ENCODE measurements at places on chromosomes 16 and 17.
A peak's percentile ranks its signal among the peaks of the same experiment; 100 is the strongest.

DNA sequence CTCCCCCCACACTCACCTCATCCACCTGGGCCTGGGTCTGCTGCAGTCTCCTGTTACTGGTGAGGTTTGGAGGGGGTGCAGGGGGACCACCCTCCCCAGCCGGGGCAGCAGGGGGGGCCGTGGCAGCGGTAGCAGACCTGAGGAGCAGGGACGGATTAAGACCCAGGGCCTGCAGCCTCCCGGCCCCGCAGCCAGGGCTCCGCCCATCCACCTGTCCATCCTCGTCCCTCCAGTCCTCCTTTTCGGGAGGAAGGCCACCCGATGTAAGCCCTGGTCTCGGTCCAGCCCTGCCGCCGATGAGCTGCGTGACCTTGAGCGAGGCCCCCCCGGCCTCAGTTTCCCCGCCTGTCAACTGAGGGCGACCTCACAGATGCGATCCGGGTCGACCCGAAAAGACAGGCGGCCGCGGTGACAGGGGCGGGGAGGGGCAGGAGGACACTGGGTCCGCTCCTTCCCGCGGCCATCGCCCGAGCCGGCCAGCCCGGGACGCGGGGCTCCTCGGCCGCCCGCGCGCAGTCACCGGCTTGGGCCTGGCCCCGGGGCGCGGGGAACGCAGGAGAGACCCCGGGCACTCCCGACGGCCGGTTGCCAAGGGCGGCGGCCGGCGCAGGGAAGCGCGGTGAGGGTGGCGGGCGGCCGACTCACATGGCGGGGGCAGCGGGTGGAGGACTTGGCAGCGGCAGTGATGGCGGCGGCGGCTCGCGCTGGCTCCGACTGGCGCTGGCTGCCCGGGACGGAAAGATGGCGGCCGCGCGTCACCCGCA lies at the start of gene VAMP2:
Gene VAMP2 (minus strand): TSS at position 716 of the 764 bp plus-strand sequence. CDS start 69 bp downstream, at position 647.
- peak; percentile 67 for DNase-seq

DNA sequence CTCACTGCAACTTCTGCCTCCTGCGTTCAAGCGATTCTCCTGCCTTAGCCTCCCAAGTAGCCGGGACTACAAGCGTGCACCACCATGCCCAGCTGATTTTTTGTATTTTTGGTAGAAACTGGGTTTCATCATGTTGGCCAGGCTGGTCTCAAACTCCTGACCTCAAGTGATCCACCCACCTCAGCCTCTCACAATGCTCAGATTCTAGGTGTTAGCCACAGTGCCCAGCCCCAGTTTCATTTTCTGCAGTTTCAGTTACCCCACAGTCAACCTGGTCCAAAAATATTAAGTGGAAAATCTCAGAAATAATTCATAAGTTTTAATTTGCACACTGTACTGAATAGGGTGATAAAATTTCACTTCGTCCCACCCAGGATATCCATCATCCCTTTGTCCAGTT lies 28.7 kb downstream of the KNOP1 start:
- DNase-seq, result no peak

GRCh38 chr17:5194346-5194745 lies 2.7 kb upstream of the ZNF594 start:
- DNase-seq, result no peak

- DNase-seq, result no peak
These were observed 36.2 kb downstream of the YPEL2 start for GRCh38 chr17:59367657-59368045.

DNA sequence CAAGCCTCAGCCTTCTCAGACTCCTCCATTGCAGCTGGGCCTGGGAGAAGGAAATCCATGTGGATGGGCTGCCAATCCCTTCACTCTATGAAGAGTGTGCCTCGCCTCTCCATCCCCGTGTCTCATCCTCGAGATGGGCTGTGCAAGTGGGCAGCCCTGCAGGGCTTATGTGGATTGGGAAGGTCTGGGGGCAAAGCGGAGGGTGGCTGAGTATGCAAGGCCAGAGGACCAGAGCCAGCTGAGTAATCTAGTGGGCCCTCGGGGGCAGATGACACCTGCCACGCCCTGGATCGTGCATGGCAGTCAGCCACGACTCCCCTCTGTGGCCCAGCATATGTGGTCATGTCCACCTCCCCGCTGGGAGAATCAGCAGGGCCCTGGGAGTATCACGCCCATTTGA lies 78.9 kb downstream of the IRX5 start:
- DNase-seq, result no peak

Data from stimulated activated CD8-positive, alpha-beta memory T cell treated with anti-CD3 and anti-CD28 coated beads, Interleukin-12 subunit alpha, Interleukin-12 subunit beta, amount 100 ng/mL, for 1 hour (primary cell).